ENCODE measurements at places on chromosomes 1 and 21.

DNA sequence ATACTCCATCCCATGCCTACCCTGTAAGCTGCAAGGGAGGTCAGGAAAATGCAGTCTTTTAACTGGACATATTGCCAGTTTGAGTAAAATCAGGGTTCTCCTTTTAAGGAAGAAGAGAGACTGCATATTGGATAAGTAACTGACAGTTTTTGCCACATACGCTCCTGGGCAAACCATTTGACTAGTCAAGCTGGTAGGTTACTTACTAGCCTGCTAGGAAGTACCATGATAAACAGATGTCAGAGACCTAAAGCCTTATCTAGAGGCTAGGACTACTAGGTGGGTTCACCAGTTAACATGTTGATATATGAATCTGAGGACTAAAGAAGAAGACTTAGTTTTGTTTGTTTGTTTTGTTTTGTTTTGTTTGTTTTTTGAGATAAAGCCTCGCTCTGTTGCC lies 33.5 kb downstream of the EEIG2 start:
- DNase-seq, result no peak

DNA sequence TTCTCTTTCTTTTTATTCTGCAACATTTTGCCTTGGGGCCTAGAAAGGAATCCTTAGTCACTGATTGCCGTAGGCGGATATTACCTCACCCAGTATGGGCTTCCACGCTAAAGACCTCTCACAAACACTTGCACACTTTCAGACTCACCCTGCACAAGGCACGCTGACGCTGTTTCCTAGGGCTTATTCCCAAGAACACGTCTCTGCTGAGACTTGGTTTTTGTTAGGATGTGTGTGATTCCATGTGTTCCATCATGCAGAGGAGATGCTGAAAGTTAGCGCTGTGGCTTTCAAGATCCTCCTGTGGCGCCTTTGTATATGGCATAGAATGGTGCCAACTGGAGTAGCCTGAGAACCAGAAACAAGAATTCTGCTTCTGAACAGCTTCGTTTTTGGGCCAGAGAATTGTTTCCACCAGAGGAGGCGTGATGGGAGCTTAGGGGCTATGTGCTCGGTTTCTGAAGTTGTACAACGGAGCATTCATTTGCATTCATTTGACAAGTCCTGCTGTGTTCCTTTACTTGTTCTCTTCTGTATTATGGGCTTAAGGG lies 297.0 kb downstream of the DISC1 start:
- DNase-seq, result no peak

DNA sequence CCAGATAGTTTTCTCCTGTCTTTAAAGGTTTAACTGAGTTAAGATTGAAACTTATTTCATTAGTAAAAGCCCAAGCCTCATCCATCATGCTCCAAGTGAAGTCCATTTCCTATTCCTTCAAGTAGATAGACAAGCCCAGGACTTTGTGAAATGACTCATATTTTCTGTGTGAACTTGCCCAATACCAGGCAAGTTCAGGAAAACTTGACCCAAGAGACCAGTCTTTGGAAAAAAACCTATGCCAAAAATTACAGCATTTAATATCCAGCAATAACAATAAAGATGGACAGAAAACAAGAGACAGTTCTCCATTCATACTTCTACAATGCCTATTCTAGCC lies 405 bp upstream of the RAB29 start:
- DNase-seq, result no peak

DNA sequence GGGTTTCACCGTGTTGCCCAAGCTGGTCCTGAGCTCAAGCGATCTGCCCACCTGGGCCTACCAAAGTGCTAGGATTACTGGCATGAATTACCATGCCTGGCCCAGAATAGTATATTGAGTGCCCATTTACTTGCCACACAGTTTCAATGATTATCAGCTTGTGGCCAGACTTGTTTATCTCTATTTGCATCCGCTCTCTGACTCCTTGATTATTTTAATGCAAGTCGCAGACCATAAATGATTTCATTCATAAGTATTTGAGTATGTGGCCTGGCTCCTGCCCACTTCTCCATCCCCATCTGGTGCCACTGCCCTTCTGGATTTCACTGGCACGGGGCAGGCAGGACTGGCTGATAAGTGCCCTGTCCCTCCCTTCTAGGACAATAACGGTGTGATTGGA lies 18.2 kb upstream of the TRNAU1AP start:
- DNase-seq, result no peak

- no peak for DNase-seq
These were observed 534 bp upstream of the WRAP73 start for GRCh38 chr1:3650248-3651025.

DNA sequence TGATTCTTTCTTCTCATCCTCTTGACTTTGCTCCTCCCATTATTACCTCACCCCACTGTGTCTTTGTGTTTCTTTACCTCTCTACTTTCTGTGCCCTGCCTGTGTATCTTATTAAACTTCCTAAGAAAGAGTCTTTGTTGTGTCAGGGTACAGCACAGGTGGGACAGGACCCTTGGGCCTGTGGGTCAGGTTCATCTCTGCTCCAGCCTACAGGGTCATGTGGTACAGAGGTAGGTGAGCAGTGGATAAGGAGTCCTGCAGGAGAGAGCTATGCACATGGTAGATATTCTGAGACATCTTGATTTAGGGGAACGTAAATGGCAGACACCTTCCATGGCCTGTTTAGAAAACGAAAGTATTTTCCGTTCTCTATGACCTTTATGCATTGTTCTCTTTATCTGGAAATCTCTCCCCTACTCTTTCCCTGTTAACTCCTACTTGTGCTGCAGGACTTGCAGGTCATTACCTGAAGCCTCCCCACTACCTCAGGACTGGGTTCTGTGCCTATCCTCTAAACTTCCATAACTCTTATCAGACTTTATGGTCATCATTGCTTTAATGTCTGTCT lies 9.9 kb downstream of the GIPC2 start:
- DNase-seq, result no peak

GRCh38 chr1:116270316-116271057 lies 102.6 kb upstream of the ATP1A1 start:
- DNase-seq, result no peak

DNA sequence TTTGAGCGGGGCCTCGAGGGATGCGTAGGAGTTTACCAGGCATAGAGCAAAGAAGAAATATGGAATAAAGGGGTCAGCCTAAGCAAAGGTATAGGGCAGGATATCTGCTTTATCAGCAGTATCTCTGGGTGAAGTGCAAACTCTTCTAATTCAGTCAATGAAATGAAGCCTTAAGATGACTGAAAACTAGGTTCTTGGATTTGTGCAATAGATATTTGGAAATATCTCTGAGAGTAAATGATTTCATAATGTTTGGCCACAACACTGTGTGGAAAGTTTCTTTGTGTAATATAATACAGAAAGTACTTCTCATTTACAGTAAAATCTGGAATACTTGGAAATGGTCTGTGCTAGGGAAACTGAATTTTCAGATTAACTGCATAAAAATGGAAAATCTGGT lies 26.1 kb downstream of the KCNJ15 start:
- DNase-seq, result no peak

- DNase-seq, result no peak
These were observed 91.5 kb downstream of the TIAM1 start for GRCh38 chr21:31252611-31253010.

DNA sequence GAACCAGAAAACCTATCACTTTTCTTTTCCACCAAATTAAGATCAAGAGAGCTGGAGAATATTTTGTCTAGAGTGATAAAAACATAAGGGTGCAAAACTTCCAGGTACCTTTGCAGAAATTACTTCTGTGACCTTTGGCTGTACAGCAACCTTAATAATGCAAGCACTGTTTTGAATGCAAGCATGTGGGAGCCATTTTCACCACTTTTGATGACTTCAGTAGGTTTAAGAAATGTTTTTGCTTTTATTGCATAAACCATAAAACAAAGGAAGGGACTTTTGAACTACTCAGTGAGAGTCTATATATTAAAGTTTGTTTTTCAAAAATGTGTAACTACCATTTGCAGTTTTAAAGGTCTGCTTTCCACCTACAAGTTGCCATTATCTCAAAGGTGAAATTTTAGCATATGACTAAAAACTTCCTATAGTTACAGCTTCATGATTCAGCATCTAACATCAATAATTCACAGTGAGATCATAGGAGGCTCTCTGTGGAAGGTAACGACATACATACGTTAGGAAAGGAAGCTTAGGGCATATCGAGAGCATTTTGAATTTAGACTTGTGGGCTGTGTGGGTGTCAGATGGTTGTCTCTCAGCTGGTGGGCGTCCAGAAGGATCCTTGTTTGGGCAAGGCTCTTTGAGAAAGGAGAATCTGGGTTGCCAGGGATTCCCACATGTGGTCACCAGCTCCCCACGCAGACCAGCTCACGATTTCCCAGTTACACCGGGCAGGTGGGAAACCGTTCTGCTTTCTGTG lies 1.1 kb upstream of the GADD45A start:
- DNase-seq, result no peak

GRCh38 chr1:38929476-38929875 lies 12.2 kb downstream of the RHBDL2 start:
- no peak for DNase-seq

DNA sequence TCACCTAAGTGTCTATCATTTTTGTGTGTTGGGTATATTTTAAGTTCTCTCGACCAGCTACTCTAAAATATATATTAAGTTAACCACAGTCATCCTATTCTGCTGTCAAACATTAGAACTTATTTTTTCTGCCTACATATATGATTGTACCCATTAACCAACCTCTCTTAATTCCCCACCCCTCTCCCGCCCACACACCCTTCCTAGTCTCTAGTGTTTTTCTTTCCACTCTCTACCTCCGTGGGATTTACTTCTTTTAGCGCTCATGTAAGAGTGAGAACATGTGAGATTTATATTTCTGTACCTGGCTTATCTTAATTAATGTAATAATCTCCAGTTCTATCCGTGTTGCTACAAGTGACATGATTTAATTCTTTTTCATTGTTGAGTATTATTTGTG lies 26.6 kb downstream of the KCNK2 start:
- no peak for DNase-seq

GRCh38 chr1:181013144-181013543 lies 9.5 kb downstream of the STX6 start:
- DNase-seq, result no peak

GRCh38 chr1:87202922-87203655 lies 125.6 kb upstream of the LMO4 start:
- DNase-seq, result no peak

DNA sequence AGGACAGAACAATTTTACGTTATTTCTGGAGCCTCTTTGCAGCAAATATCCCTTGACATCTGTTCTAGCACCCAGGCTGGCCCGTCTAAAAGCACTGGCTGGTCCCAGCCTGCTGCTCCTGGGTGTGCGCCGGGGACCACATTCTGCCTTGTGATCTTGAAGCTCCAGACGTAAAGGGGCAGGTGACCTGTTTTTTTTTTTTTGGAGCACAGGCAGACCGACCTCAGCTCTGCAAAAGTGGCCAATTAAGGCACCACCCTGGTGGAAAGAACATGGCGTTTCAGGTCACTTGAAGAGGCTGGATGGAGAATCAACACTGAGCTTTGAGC lies 13.8 kb upstream of the CAMTA1 start:
- no peak for DNase-seq

GRCh38 chr21:34850166-34850690 lies 181.4 kb downstream of the CLIC6 start:
- DNase-seq, result no peak

DNA sequence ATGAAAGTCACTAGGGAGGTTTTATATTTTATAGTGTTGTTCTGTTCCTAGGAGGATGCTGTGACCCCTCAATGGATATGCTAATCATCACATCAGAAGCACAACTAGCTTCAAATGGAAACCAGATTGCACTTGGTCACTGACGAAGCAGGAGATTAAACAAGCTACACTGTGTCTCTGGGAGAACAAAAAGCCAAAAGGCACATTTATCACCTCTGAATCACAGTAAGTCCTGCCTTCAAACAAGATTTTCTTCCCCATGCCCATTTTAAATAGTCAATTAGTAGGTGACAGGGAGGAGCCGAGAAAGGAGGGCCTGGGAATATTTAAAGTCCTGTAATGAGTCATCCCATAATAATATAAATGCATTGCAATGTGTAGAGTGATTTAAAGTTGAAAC lies 38.1 kb downstream of the RGS2 start:
- no peak for DNase-seq

DNA sequence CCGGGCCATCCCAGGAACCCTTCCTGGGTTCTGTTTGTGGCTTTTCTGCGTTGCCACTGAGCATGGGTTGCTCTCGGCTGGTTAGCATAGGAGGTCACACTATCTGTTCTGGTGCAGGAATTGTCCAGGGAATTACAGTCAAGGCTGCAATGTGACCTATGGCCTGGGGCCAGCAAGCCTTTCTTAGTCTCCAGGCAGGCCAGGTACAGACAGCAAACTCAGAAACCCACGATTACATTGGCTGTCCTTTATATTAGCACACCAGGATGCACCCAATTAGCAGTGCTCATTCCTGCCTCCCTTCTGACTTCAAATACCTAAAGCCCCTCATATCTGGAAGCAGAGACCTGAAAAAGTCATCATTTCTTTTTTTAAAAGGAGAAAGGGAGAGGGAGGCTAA lies 55.2 kb downstream of the CD247 start:
- no peak for DNase-seq

Data from activated T-helper 1 cell treated with Interleukin-2 at 50 U/mL for 16 hours (primary cell).